ENCODE measurements at places on chromosomes 6 and 20. TPM values are rescaled to one million over a fixed set of nuclear protein-coding genes. Genes with fewer than 3 reads are reported as not detected.

Gene COL10A1
- total RNA-seq: not detected

Gene SLC2A10
- 19.2 TPM for total RNA-seq

Gene HRH3
- not detected for total RNA-seq

Gene SUN5
- not detected for total RNA-seq

Gene CEP162
- total RNA-seq: 15.9 TPM

Gene MYT1
- not detected for total RNA-seq

Gene RGS17
- total RNA-seq: 0.37 TPM

GRCh38 chr6:63346217-63346835, 26.5 kb upstream of the LGSN start:
- DNase-seq: no peak

DNA sequence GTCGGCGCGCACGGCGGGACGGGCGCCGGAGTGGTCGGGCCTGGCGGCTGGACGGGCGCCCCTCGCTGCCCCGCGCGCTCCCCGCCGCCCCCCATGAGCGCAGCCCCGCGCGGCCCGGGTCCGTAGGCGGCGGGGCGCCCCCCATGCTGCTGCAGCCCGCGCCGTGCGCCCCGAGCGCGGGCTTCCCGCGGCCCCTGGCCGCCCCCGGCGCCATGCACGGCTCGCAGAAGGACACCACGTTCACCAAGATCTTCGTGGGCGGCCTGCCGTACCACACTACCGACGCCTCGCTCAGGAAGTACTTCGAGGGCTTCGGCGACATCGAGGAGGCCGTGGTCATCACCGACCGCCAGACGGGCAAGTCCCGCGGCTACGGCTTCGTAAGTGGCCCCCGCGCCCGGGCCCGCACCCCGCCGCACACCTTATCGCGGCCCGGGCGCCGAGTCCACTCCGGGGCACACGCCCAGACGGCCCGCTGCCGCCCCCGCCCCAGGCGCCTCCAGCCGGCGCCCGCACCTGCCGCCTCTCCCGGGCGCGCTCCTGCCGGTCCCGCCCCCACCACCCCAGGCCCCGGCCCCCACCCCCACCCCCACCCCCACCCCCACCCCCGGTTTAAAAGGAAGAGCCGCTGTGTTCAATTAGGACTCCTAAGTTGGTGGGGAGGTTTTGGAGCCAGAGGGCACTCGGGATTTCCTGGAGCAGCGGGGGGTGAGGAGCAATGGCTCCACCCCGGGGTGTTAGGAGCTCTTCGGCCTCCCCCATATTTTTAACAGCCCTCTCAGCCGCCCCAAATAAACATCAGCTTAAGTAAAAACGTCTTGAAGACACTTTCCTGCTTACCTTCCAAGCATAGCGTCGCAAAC, 474 bp downstream of the RBM38 start:
- DNase-seq: no peak

- DNase-seq: no peak
These were observed 3.9 kb upstream of the ECI2 start for GRCh38 chr6:4139272-4139671.

GRCh38 chr20:19661717-19662636, 96.1 kb upstream of the RIN2 start:
- DNase-seq: peak; percentile 46

GRCh38 chr20:49185071-49185761, 2.9 kb downstream of the STAU1 start:
- DNase-seq: no peak

DNA sequence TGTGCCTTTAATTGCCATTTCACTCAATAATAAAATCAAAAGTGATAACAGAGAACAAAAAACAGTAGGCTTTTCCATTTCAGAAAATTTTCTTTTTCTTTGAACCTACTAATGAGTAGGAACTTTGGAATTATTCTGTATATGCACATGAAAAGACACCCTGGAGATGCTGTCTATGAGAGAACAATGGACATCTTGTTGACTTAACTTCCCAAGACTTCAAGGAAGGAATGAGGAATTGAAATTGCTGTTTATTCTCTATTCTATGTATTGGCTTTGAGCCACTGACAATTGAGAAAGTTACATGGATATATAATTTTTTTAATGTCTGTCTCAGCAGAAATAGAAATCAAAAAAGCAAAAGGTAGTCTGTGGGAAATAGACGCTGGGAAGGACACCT, 98.6 kb upstream of the PCSK2 start:
- no peak for DNase-seq

GRCh38 chr6:53465732-53466131, 79.2 kb downstream of the GCLC start:
- no peak for DNase-seq

GRCh38 chr6:35755278-35755924, 18.6 kb downstream of the ARMC12 start:
- DNase-seq: no peak

Measured in SJSA1 (cell line).